Ovary (tissue), 10 donors: ENCODE measurements at places on chromosomes 3 and 15. TPM values are rescaled to one million over a fixed set of nuclear protein-coding genes. Genes with fewer than 3 reads are reported as not detected.

TSEN2 gene
- total RNA-seq, result 23.5 TPM

LRRN1 gene
- 4.8 TPM for total RNA-seq

CPNE9 gene
- not detected for total RNA-seq

ZNF774 gene
- total RNA-seq, result 2.6 TPM

LARP6 gene
- total RNA-seq, result 39.7 TPM

CPA3 gene
- not detected for total RNA-seq

SI gene
- total RNA-seq, result not detected

LAMB2 gene
- 457 TPM for total RNA-seq

GPR62 gene
- total RNA-seq, result 0.23 TPM

CCR5 gene
- 0.23 TPM for total RNA-seq

- DNase-seq, result no peak
- H3K27me3 ChIP-seq, result no peaks in the 10 kb centered on the region
- H3K36me3 ChIP-seq, result no peaks in the 10 kb centered on the region
- no peaks in the 10 kb centered on the region for H3K4me1 ChIP-seq
- H3K27ac ChIP-seq, result no peak overlapping the region
Observed at GRCh38 chr3:63400246-63400860, 122.2 kb downstream of the SYNPR start.

GRCh38 chr15:93037820-93038705 lies 50.9 kb downstream of the RGMA start:
- H3K4me3 ChIP-seq, result no peak overlapping the region
- DNase-seq, result no peak
- no peak overlapping the region for H3K27ac ChIP-seq

DNA sequence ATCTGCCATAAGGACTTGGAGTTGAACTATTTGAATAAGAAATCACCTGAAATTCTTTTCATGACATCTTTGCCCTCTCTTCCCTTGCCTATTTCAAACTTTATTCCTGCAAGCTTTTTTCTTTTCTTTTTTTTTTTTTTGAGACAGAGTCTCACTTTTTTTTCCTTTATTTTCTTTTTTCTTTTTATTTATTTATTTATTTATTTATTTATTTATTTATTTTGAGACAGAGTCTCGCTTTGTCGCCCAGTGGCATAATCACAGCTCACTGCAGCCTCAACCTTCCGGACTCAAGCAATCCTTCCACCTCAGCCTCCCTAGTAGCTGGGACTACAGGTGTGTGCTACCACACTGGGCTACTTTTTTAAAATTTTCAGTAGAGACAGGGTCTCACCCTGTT lies 369.3 kb upstream of the ATP11B start:
- H3K36me3 ChIP-seq, result no peaks in the 10 kb centered on the region
- no peaks in the 10 kb centered on the region for H3K27me3 ChIP-seq
- no peak overlapping the region for H3K4me3 ChIP-seq
- no peak for DNase-seq

DNA sequence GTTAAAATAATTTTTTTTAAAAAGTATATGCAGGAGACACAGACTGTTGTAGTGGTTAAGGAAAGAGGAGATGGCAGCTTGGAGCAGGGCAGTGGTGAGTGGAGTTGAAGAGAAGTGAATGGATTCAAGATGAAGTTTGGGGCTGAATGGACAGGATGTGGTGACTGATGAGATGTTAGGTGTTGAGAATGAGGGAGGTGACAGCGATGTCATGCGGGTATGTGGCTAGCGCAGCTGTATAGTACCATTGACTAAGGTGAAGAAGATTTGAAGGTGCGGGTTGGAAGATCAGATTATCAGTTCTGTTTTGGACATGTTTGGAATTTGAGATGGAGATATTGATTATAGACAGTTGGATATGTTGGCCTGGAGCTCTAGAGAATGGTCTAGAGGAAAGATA lies 20.1 kb downstream of the FBXO22 start:
- H3K27ac ChIP-seq, result no peak overlapping the region

GRCh38 chr3:53046171-53047170 lies 598 bp upstream of the SFMBT1 start:
- no peaks in the 10 kb centered on the region for H3K27me3 ChIP-seq
- DNase-seq, result peak; percentile 69
- H3K36me3 ChIP-seq, result no peaks in the 10 kb centered on the region
- no peaks in the 10 kb centered on the region for H3K4me1 ChIP-seq
- H3K4me3 ChIP-seq, result peak overlapping the region; percentile 78

- peak; percentile 70 for DNase-seq
- no peaks in the 10 kb centered on the region for H3K36me3 ChIP-seq
- peak within 1 kb of the TSS; percentile 44 for H3K27ac ChIP-seq
- peaks cover 11% of the 10 kb centered on the region for H3K4me1 ChIP-seq
- peak within 1 kb of the TSS; percentile 47 for H3K4me3 ChIP-seq
Observed at GRCh38 chr15:92655178-92655995, at the start of gene FAM174B. TSS of gene FAM174B (minus strand) at chr15:92655775.

DNA sequence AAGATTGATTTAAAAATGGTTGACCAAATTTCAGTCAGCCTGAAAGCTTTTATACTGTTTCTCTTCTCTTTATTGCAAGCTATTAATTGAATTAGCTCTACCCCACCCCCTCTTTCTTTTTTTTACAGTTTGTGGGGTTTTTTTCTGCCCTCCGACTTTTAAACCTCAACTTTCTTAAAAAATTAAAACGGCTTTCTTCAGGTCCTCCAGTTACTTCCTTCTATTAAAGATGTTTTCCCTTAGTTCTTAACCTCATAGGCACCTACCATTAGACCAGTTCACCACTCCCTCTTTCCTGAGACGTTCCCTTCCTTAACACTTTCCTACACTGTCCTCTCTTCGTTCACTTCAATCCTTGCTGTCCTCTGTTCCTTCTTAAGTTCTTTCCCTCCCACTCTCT lies 52.4 kb downstream of the ATP8B4 start:
- DNase-seq, result no peak
- H3K36me3 ChIP-seq, result no peaks in the 10 kb centered on the region
- no peak overlapping the region for H3K4me3 ChIP-seq

DNA sequence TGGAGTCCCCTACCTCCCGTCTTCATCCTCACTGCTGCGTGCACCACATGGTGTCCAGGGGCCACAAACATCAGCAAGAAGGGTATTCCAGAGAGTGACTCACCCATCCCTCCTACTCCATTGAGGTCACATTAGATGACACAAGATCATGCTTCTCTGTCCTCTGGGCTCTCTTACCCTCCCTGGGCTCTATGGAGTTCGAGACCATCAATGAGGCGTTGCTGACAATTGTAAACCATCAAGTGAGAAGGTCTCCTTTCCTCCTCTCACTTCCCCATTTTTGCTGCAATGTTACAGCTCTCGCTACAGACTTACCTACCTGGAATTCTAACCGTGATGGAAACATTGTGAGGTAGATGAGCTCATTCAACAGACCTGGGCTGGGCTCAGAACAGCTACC lies 51.7 kb downstream of the HMCES start:
- DNase-seq, result no peak
- no peaks in the 10 kb centered on the region for H3K36me3 ChIP-seq
- H3K27ac ChIP-seq, result no peak overlapping the region
- H3K27me3 ChIP-seq, result no peaks in the 10 kb centered on the region
- no peak overlapping the region for H3K4me3 ChIP-seq
- no peaks in the 10 kb centered on the region for H3K4me1 ChIP-seq

GRCh38 chr3:123072564-123072963 lies 5.7 kb downstream of the PDIA5 start:
- H3K27ac ChIP-seq, result no peak overlapping the region
- peaks cover 30% of the 10 kb centered on the region for H3K4me1 ChIP-seq
- no peak for DNase-seq
- no peaks in the 10 kb centered on the region for H3K36me3 ChIP-seq
- H3K4me3 ChIP-seq, result no peak overlapping the region
- H3K27me3 ChIP-seq, result no peaks in the 10 kb centered on the region

- no peak overlapping the region for H3K27ac ChIP-seq
- H3K36me3 ChIP-seq, result no peaks in the 10 kb centered on the region
- DNase-seq, result no peak
- no peaks in the 10 kb centered on the region for H3K27me3 ChIP-seq
Observed at GRCh38 chr15:32796856-32797255, 79.1 kb downstream of the GREM1 start.

DNA sequence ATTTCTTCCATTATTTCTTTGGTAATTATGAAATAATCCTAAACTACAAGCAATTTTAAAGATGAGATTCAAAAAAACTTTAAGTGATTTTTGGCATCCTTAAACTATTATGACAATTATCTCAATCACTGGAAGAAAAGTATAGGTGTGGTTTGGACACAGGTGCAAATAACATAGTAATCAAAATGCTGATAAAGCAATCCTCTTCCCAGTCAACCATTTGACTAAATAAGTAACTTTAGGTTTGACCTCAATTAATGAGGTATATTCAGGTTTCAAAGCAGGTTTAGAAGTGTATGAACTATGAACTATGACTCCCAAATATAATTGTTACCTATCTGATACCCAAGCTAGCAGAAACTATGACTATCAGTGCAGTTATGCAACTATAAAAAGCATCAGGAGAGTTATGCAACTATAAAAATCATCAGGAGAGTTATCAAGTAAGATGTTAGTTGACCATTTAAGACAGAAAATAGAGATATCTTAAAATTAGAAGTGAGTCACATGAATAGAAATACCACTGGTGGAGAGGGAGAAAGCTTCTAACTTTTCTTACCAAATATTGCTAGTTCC lies 8.9 kb upstream of the CNTN3 start:
- no peaks in the 10 kb centered on the region for H3K4me1 ChIP-seq
- no peak for DNase-seq
- H3K27me3 ChIP-seq, result no peaks in the 10 kb centered on the region
- no peaks in the 10 kb centered on the region for H3K36me3 ChIP-seq
